ENCODE measurements at places on chromosomes 3 and 15.

- DNase-seq, result no peak
Observed at GRCh38 chr3:195033531-195034091, 237.3 kb downstream of the XXYLT1 start.

GRCh38 chr3:196081834-196082618 is at the start of gene TFRC:
TSS of gene TFRC (minus strand) at chr3:196082090. CDS start at chr3:196077099, 4,991 bp downstream.
- peak; percentile 97 for DNase-seq

DNA sequence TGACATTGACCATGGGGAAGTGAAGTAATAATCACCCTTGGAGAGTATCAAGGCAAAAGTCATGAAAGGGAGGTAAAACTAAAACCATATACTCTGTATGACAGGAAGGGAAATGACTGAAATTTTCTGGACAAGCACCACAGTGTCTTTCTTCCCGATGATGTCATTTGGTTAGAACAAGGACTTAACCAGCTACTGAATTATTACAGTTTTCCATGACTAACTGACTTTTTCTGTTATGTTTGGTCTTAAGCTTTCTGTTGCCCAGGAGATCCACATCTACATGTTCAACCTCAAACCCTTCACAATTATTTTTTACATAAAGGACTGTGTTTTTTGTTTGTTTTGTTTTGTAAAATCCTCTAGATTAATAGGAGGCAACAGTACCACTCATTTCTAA is 191.9 kb upstream of the IL12A start:
- DNase-seq, result no peak

DNA sequence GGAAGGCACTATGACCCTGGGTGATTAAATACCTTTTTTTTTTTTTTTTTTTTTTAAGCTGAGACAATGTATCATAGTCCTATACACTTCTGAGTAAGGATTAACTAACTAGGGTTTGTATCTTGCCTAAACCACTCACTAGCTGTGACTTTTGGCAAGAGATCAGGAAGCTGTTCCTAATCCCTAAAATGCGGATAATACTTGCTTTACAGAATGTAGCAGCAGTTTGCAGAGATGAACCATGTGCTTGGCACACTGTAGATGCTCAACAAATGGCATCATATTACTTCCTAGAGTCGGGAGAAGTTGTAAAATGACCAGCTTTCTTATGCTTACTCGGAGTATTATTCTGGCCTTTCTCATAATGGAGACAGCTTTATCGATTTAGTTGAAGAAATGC is 25.6 kb upstream of the PYGO1 start:
- no peak for DNase-seq

GRCh38 chr3:11187681-11188080 is 33.4 kb downstream of the HRH1 start:
- no peak for DNase-seq

- DNase-seq, result no peak
Observed at GRCh38 chr3:64867224-64867623, 179.4 kb upstream of the ADAMTS9 start.

DNA sequence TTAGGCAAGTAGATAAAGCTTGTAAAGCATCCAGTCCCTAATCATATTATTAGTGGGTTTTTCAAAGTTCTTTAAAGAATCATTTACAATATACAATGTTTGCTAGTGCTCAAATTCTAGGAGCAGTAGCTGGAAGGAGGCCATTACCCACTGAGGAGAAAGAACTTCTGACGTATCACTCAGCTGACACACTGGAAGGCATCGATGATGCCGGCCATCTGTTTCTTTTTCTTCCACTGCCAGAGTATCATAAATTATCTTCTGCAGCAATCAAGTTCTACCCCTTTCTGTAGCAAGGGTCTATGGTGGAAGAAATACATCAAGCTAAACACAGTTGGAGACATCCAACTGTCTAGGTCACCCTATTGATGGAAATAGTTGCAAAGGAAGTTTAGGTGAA is 243.2 kb upstream of the LRRN1 start:
- no peak for DNase-seq
